ENCODE measurements at places on chromosomes 3 and 15.

GRCh38 chr3:23949784-23950183, 4.7 kb downstream of the NR1D2 start:
- no peak for DNase-seq

DNA sequence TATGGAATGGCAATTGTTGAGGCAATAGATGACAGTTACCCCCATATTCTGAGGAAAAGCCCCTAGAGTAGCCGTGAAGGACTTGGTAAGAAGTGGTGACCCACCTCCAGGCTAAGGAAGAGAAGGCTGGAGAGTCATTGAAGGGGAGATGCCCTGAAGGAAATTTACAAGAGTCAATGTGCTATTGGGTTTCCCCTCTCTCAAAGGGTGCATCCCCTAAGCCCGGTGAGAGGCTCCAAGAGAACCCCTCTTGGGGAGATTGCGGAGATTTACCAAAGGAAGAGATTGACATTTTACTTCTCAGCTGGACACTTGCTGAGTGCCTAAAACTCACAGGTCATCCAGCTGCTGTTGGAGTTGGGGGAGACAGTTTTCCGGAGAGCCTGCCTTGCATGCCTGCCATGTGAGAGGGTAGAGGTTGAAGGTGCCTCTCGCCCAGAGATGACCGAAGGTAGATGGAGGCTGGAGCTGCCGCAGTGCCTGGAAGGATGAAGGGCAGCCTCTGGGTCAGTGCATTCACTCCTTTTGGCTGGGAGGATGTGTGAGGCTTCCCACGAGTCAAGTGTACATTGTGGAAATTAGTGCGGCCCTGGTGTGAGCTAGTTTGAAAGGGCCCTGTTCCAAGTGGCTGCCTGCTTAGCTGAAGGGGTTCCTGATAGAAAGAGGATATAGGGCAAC, 30.7 kb downstream of the MESD start:
- no peak for DNase-seq

DNA sequence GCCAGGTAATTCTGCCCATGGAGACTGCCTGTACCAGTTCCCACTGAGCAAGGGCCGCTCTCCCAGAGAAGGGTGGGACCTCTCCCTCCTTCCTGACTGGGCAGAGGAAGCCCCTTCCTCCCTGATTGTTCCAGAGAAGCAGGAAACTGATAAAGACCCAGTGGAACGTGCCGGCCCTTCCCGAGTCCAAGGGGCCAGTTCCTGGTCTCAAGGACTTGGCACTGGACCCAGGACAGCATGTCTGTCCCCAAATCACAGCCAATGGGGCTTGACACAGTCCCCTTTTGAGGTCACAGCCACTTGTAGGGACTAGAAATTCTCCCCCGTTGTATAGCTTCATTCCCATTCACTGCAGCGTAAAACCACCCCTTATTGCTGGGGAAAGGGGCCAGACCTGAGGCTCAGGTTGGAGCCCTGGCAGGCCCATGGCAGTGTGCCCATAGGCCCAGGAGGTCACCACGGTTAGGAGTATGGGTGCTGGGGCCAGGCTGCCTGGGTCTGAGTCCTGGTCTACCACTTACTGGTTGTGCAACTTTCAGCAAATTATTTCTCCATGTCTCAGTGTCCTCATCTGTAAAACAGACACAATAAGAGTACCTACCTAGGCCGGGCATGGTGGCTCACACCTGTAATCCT, 18.1 kb downstream of the CSRNP1 start:
- no peak for DNase-seq

DNA sequence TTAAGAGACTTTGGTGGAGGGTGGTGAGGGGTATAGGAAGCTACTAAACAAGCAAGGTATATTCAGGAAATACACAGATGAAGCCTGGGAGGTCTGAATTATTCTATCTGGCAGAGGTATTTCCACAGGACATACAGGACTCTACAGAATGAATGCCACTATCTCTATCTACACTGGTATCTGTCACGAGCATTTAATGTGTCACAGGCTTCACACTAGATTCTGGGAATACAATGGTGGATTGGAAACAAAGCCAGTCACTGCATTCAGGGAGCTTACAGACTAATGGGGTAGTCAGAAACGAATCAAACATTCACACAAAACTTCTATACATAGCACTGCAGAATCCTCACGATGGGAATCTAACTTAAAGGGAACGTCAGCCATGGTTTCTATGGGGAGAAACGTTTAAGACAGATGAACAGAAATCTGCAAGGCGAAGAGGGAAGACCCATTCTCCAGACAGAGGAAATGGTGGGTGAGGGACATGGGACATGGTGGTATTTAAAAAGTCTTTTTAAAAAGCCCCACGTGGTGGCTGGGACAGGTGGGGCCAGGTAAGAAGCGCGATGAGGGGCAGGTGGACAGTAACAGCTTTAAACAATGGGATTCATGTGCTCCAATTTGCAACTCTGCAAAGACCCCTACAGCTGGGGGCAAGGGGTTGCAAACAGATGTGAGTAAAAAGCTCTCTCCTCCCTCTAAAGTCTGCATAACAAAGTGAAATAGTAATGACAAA, 16.5 kb downstream of the LRIG1 start:
- DNase-seq = no peak

DNA sequence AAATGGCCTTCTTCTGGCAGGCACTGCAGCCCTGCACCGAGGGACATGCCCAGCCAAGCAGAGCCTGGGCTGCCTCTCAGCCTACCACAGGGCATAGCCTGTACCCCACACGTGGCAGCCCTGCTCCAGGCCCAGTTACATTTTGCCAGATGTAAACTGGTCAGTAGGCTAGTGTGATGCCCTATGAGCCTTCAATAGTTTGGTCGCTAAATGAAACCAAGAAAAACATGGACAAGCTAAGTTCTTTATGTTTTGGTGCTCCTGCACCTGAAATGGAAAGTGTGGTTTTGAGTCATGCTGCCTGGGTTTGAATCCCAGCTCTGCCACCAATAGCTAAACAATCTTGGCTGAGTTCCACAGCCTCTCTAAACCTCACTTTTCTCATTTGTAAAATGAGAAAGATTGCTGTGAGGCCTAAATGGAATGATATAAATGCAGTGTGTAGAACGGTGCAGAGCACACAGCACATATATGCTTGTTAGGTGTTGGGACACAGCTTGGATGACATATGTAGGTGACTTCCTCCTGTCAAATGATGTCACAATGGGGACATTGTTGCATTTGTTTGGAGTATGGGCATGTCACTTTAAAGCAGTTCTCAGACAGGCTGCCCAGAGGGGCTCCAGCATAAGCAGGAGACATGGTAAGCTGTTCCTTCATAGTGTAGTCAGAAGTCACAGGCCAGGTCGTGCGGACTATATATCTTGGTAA, 57.4 kb downstream of the ZBTB38 start:
- no peak for DNase-seq

- no peak for DNase-seq
These were observed 84.8 kb downstream of the LSM3 start for GRCh38 chr3:14263317-14264005.

DNA sequence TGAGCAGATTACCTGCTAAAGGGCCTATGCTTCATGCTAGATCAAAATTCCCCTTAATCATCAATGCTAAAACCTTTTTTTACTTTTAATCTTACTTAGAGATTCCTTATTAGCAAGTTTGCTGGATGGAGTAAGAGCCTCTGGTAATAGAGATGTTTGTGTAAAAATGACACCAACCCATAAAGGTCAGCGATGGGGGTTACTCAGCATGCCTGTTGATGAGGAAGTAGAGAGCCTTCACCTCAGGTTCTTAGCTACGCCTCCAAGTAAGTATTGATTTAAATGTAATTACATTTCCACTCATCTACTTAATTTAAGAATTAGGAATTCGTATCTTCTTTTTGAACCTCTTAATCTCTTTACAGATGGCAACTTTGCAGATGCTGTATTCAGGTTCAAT, 38.8 kb downstream of the DNAJC13 start:
- no peak for DNase-seq

GRCh38 chr3:50588759-50589433, 19.6 kb downstream of the HEMK1 start:
- DNase-seq = no peak

- DNase-seq = no peak
These were observed 3.6 kb upstream of the LRCH3 start for GRCh38 chr3:197787412-197787811.

- no peak for DNase-seq
These were observed 9.6 kb downstream of the UBP1 start for GRCh38 chr3:33430571-33430970.

DNA sequence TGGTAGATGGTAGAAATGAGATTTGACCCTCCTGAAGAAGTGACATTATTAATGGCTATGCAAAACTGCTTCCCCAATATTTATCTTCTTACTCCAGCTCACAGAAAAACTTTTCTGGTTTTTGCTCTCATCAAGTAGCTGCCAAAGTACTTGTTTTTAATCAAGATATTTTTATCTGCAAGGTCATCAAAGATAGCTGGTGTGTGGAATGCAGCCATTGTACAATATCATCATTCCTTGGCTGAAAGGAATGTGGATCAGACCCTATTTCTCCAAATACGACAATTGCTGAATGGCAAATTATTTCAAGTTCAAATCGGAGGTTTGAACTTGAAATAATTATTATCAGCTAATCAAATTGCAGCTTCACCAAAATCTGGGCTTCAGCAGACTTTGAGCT, 126.9 kb upstream of the SLC7A14 start:
- DNase-seq = no peak

Measured in fibroblast of gingiva (primary cell).